ENCODE measurements at places on chromosomes 4 and X. TPM values are rescaled to one million over a fixed set of nuclear protein-coding genes. Genes with fewer than 3 reads are reported as not detected.

GRCh38 chr4:176533159-176533558, 213.4 kb downstream of the SPCS3 start:
- no peak for DNase-seq

GRCh38 chr4:76705472-76705871, 192.5 kb downstream of the SOWAHB start:
- DNase-seq = no peak

Gene EREG
- total RNA-seq = 0.05 TPM

Gene ADRA2C
- total RNA-seq = 5.4 TPM

DNA sequence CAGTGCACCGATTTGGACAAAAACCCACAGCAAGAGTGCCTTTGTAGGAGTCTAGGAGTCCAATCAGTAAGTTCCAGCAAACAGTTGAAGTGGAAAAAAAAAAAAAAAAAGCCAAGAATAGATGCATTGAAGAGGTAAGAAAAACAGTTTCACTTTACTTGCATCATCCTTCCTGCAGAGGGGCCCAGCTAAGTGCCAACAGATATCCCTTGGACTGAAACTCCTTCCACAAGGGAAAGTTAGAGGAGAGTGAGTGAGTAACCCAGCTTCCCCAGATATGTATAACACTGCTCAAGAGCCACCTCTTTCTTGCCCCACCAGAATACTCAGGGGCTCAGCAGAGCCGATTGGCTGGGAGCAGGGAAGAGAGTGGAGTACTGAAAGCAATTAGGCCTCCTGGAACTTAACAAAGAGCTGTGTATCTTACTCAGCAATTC, 617.7 kb upstream of the SMIM31 start:
- DNase-seq = no peak

DNA sequence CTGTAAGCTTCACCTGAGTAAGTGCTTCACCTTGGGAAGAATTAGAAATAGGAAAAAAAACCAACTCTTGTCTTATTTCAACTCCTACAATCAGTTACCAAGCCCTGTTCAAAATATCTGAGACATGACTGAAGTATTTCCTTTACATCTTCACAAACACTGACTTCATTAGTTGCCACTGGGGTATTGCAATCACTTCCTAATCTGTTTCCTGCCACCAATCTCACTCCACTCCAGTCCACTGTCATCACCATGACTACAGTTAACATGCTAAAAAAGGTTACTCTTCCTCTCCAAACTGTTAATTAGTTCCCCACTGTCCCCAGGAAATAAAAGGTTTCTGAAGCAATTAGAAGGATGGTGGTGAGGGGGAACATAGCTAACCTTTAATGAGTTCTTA, 3.3 kb upstream of the SUPT20HL1 start:
- DNase-seq = no peak

- no peak for DNase-seq
Observed at GRCh38 chr4:74531963-74532794, 87.2 kb downstream of the AREG start.

Gene ARHGAP36
- total RNA-seq = 0.24 TPM

- no peak for DNase-seq
Observed at GRCh38 chrX:132094164-132094563, 33.7 kb downstream of the FRMD7 start.

GRCh38 chrX:11188664-11189063, 77.5 kb downstream of the HCCS start:
- DNase-seq = no peak

GRCh38 chr4:88630756-88631155, 38.5 kb downstream of the HERC3 start:
- DNase-seq = no peak

- no peak for DNase-seq
Observed at GRCh38 chr4:37882665-37883296, 8.1 kb upstream of the TBC1D1 start.

- no peak for DNase-seq
Observed at GRCh38 chrX:68018248-68019203, 414.8 kb downstream of the OPHN1 start.

GRCh38 chr4:183469936-183470335, 25.5 kb downstream of the CDKN2AIP start:
- no peak for DNase-seq

Gene CLDN34
- total RNA-seq = not detected

DNA sequence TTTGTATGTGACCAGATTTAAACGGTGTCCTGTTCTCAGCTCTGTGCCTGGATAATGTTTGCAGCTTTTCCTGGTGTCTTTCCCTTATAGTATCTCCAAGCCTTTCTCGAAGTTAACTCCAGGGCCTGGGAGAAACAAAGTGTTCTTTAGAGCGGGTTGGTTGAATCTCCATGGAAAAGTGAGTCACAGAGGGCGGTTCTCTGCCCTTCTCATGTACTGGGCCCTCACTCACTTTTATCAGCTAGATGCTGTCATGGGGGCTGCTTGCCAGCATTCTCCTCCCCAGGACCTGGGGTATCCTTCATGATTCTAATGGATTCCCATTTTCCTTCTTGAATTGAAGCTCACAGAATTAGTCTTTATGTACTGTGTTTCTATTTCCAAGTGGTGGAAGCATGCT, 46.1 kb upstream of the MAGEC2 start:
- no peak for DNase-seq

DNA sequence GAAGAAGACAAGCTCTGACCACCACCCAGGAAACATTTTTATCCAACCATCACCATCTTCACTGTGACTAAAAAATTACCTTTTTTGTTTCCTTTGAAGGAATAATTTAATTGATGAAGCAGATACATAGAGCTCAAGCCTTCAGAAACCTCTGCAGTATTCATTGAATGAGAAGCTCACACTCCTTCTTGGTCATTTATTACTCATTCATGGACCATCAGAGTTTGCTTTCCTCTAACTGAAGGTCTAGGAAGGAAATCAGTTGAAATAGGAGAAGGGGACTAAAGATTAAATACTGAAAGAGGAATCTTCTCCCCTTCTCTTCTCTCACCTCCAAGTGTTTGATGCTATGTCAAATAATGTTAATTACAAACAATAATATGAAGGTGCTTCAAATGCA, 290.6 kb upstream of the KLF3 start:
- DNase-seq = no peak

DNA sequence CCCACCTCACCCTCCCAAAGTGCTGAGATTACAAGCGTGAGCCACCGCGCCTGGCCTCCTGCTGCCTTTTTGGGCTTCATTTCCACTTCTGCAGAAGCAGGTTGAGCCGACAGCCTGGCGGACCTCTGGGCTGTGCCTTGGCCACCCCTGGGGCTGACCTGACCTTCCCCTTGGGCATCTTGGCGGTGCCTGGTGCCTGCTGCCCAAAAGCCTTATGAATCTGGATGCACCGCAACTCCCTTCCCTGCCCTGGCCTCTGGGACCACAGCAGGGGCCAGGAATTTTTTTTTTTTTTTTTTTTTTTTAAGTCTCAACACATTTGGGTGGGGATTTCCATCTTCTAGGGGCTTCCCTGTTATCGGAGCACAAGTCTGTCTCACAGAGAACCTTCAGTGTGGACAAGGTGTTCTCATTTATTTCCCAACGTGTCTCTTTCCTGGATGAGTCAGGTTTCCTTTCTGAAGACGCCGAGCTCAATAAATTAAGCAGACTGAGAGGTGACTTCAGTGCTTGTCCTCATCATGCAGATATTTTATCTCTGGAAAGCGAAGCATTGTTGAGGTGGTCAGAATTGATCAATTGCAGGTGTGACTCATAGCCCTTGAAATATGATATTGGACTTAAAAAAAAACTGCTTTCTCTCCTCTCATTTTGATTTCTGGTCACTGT, 79.7 kb downstream of the SHROOM2 start:
- DNase-seq = no peak

- DNase-seq = no peak
Observed at GRCh38 chr4:39616651-39617050, 22.0 kb downstream of the SMIM14 start.

DNA sequence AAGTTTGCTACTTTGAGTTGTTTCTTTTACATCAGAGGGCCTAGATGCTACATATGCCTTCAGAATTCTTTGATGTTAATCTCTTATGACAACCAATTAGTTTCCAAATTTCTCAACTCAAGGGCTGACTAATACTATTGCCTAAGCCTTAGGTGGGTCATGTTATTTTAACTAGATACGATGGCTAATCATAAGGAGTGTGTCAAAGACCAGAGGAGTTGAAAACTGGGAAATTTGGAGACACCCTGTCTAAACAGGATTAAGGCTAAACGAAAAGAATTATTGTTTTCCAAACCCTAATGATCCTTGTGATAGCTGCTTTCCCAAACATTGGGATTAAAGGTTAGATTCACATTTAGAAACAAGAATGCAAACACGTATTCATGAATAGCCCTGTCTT, 228.5 kb downstream of the PCDH7 start:
- no peak for DNase-seq

GRCh38 chrX:100596601-100597000, 11.9 kb downstream of the TNMD start:
- DNase-seq = no peak

GRCh38 chr4:111639120-111639690, 506.0 kb upstream of the FAM241A start:
- no peak for DNase-seq

Gene TMEM192
- total RNA-seq = 10.6 TPM

- no peak for DNase-seq
Observed at GRCh38 chrX:150869450-150869849, 29.0 kb downstream of the CD99L2 start.

DNA sequence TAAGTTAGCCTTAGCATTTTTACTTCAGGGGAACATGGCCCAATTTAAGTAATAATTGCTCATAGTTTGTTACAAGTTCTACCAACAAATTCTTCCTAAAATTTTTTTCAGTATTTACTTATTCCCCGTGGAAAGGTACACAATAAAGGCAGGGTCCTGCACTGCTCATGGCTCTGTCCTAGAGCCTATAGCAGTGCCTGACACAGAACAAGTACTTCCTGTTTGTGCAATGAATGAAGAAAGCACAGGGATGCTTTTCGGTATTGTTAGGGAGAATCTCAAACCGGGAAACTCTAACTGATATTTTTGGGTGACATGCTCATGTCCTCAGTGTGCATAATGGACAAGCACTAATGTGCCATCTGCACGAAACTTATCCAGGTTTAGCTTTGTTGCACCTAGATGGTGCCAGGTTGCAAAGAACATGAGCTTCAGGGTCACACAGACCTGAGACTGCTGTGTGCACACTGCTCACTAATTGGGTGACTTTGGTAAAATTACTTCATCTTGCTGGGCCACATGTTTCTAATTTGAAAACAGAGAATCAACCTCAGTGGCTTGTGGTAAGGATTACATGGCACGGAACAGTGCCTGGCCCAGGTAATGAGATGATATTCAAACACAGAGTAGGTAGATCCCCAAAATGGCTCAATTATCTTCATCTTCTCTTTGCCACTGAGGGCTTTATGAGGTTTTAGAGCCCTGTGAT, 175.8 kb upstream of the NPY2R start:
- no peak for DNase-seq

- DNase-seq = no peak
Observed at GRCh38 chrX:71167031-71167781, 22.6 kb downstream of the NLGN3 start.

DNA sequence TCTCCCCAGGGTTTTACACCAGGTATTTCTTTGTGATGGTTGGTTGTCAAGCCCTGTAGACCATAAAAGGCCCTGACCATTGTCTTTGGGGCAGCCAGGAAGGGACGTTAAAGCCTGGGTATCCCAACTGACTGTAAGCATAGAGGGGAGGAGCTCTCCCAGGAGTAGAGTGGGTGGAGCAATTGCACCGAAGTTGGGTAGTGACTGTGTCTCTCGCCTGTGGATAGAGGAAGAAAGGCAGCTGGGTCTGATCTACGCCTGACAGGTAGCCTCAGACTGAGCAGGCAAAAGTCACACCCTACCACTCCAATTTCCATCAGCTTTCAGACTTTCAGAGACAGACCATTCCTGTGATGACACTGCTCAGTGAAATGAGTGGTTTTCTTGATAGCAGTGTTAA, 123.3 kb downstream of the KLHL8 start:
- DNase-seq = no peak

- no peak for DNase-seq
Observed at GRCh38 chr4:159282944-159283343, 180.1 kb downstream of the RAPGEF2 start.

GRCh38 chr4:3521621-3522325, 10.4 kb downstream of the LRPAP1 start:
- no peak for DNase-seq

- DNase-seq = no peak
Observed at GRCh38 chrX:39253551-39253950, 452.3 kb downstream of the MID1IP1 start.

DNA sequence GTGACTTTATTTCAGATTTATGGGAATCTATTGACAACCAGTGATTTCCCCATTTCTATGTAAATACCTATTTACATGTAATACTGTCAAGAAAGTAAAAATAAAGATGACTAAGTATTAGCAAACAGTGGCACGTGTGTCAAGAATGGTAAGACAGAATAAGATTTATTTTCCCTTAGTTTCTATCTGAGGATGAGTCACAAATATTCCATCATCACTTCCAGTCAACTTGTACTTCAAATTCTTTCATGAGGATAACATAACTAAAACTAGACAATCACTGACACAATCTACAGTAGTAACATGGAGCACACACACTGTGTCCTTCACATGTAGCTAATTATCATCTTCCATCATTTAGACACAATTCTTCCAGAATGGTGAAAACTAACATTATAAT, 625.3 kb upstream of the PCDH7 start:
- no peak for DNase-seq

Gene HCCS
- total RNA-seq = 56.0 TPM

DNA sequence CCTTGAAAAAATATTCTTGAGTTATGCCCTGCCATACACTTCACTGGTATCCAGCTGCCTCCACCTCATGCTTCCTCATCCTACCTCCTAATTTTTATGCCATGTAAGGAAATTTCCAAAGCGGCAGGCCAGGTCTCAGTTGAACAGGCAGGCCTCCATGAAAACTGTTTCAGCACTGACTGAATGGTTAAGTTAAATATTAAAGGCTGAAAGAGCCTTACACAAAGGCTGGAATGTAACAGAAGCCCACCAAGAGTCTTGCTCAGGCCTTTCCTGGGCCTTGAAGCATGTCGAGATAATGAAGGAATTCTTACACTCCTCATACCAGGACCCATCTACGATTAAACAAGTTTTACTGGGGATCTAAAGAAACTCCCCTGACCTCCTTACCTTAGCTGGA, 359.6 kb upstream of the NOCT start:
- no peak for DNase-seq

Gene KLB
- total RNA-seq = 0.05 TPM

DNA sequence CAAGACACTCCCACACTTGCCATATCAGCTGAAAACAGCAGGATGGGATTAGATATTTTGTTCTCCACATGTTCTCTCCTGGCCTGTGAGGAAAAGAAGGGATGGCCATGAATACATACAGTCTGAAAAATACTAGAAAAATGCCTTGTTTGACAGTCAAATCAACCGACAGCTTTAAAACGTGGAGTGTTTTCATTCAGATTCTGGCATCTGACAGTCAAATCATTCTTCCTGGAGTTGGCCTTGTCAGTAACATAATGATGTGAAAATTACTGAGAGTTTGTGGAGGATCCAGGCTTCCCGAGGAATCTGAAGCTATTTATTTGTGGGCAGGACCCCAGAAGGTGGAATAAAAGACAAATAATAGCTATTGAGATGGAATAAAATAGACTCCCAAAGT, 188.2 kb downstream of the LDB2 start:
- DNase-seq = no peak

Gene SPANXN4
- not detected for total RNA-seq
